Epithelial cell of umbilical artery (primary cell): ENCODE measurements at places on chromosomes 5 and 9. TPM values are rescaled to one million over a fixed set of nuclear protein-coding genes. Genes with fewer than 3 reads are reported as not detected.

The LEAP2 gene
- total RNA-seq, result not detected in 2 replicates

The ANKS6 gene
- total RNA-seq, result 7.4 and 9.4 TPM in 2 replicates

The NUP188 gene
- 32.5 and 35.7 TPM in 2 replicates for total RNA-seq

The SV2C gene
- total RNA-seq, result under 0.01 TPM in 1 of 2 replicates, not detected in the other

The C5orf58 gene
- total RNA-seq, result not detected in 2 replicates

The SCGB3A2 gene
- not detected in 2 replicates for total RNA-seq

The SPINK6 gene
- total RNA-seq, result not detected in 2 replicates

The SARDH gene
- 0.65 and 0.91 TPM in 2 replicates for total RNA-seq

The TMEM252 gene
- total RNA-seq, result not detected in 2 replicates

The MEIKIN gene
- not detected in 2 replicates for total RNA-seq

The SPATA31D4 gene
- not detected in 2 replicates for total RNA-seq

The PCDHGA2 gene
- 0.46 and 0.65 TPM in 2 replicates for total RNA-seq

The MCC gene
- 38.3 and 49.5 TPM in 2 replicates for total RNA-seq

The OBP2B gene
- not detected in 2 replicates for total RNA-seq

The ABO gene
- total RNA-seq, result not detected in 2 replicates

The POLK gene
- 22.7 and 41.9 TPM in 2 replicates for total RNA-seq

The GABRA6 gene
- total RNA-seq, result not detected in 2 replicates

The HSPB3 gene
- total RNA-seq, result not detected in 2 replicates

The CYFIP2 gene
- total RNA-seq, result 13.5 and 14.0 TPM in 2 replicates

The F12 gene
- total RNA-seq, result 1.3 and 1.7 TPM in 2 replicates

The LVRN gene
- 1.3 TPM in 1 of 2 replicates, not detected in the other for total RNA-seq

The TGFBR1 gene
- total RNA-seq, result 21.4 and 24.5 TPM in 2 replicates

The TXNDC8 gene
- total RNA-seq, result not detected in 2 replicates

The FSTL4 gene
- total RNA-seq, result not detected in 2 replicates

The CDH12 gene
- total RNA-seq, result under 0.01 TPM in 1 of 2 replicates, not detected in the other

The AGXT2 gene
- total RNA-seq, result not detected in 2 replicates

The SUB1 gene
- total RNA-seq, result 108 and 141 TPM in 2 replicates

The JAK2 gene
- 6.2 and 8.5 TPM in 2 replicates for total RNA-seq

The TSSK1B gene
- not detected in 2 replicates for total RNA-seq

The IZUMO3 gene
- not detected in 2 replicates for total RNA-seq

The PDLIM4 gene
- 57.0 and 66.9 TPM in 2 replicates for total RNA-seq

The SLC46A2 gene
- not detected in 2 replicates for total RNA-seq

The FOXD4L4 gene
- under 0.01 TPM in 1 of 2 replicates, not detected in the other for total RNA-seq

The ELL2 gene
- 13.6 and 19.5 TPM in 2 replicates for total RNA-seq

The CDO1 gene
- total RNA-seq, result 1.1 and 1.9 TPM in 2 replicates

The ZNF883 gene
- total RNA-seq, result 0.32 and 0.76 TPM in 2 replicates

The FGF1 gene
- total RNA-seq, result not detected in 2 replicates

The IL13 gene
- not detected in 2 replicates for total RNA-seq

The SLC34A3 gene
- not detected in 2 replicates for total RNA-seq

The STPG3 gene
- total RNA-seq, result not detected in 2 replicates

The C9orf50 gene
- not detected in 2 replicates for total RNA-seq

The TMC1 gene
- 1.6 and 3.2 TPM in 2 replicates for total RNA-seq

The PLEKHG4B gene
- total RNA-seq, result not detected in 2 replicates

The HSD17B3 gene
- total RNA-seq, result not detected in 2 replicates

The RABL6 gene
- total RNA-seq, result 57.9 and 64.6 TPM in 2 replicates

The PPIC gene
- 38.3 and 49.1 TPM in 2 replicates for total RNA-seq
